ENCODE measurements at places on chromosomes 6 and 20. TPM values are rescaled to one million over a fixed set of nuclear protein-coding genes. Genes with fewer than 3 reads are reported as not detected.

DNA sequence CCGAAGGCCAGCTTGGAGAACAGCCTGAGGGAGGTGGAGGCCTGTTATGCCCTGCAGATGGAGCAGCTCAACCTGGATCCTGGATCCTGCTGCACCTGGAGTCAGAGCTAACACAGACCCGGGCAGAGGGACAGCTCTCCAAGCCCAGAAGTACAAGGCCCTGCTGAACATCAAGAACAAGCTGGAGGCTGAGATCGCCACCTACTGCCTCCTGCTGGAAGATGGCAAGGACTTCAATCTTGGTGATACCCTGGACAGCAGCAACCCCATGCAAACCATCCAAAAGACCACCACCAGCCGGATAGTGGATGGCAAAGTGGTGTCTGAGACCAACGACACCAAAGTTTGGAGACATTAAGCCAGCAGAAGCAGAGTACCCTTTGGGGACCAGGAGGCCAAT is 223.5 kb upstream of the ID4 start:
- DNase-seq: no peak

GRCh38 chr6:6538261-6538660 is 50.3 kb upstream of the LY86 start:
- DNase-seq: no peak

- no peak for DNase-seq
These were observed 178.1 kb downstream of the BACH2 start for GRCh38 chr6:90118581-90118980.

DNA sequence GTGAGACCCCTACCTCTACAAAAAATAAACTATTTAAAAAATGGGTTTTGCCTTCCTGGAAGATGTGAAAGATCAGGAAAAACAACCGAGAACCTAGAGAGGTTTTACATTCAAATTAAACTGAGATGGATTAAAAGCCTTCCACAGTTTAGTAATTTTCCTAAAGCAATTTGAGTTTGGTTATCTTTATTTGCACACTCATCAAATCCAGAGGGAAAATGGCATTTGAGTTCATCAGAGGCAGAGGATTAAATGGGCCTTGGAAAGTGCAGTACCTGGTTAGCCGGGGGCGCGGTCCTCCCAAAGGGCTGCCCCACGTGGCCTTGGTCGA is 157.0 kb upstream of the INSM1 start:
- DNase-seq: no peak

- no peak for DNase-seq
These were observed 62.2 kb downstream of the FILIP1 start for GRCh38 chr6:75431379-75431778.

Gene BANF2
- not detected for total RNA-seq

All from Panc1 (cell line).